Activated B cell treated with CpG ODN at 0.5 μM for 24 hours (primary cell): ENCODE measurements at places on chromosomes 2 and 18. TPM values are rescaled to one million over a fixed set of nuclear protein-coding genes. Genes with fewer than 3 reads are reported as not detected.

DNA sequence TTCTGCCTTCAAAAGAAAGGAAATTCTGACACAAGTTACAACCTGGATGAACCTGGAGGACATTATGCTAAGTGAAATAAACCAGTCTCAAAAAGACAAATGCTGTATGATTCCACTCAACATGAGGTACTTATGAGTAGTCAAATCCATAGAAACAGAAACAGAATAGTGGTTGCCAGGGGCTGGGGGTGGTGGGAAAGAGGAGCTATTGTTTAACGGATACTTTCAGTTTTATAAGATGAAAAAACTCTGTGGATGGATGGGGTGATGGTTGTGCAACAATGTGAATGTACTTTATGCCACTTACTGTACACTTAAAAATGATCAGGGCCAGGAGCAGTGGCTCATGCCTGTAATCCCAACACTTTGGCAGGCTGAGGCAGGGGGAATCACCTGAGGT, 15.4 kb downstream of the SLC35F5 start:
- H3K27ac ChIP-seq = no peak overlapping the region
- no peak for DNase-seq
- peaks cover 71% of the 10 kb centered on the region for H3K36me3 ChIP-seq
- peaks cover 3% of the 10 kb centered on the region for H3K4me1 ChIP-seq
- no peak overlapping the region for H3K4me3 ChIP-seq

The TMEM17 gene
- total RNA-seq = 0.12 TPM in 1 of 2 replicates, not detected in the other

GRCh38 chr18:2316751-2317696, 254.3 kb downstream of the METTL4 start:
- H3K4me3 ChIP-seq = no peak overlapping the region
- no peaks in the 10 kb centered on the region for H3K36me3 ChIP-seq
- H3K27ac ChIP-seq = no peak overlapping the region
- DNase-seq = no peak
- peaks cover 6% of the 10 kb centered on the region for H3K27me3 ChIP-seq

The ZNF512 gene
- total RNA-seq = 45.4 and 48.7 TPM in 2 replicates

GRCh38 chr2:55165626-55166025, 66.5 kb downstream of the CLHC1 start:
- no peaks in the 10 kb centered on the region for H3K27me3 ChIP-seq
- no peak overlapping the region for H3K4me3 ChIP-seq
- H3K4me1 ChIP-seq = no peaks in the 10 kb centered on the region
- DNase-seq = no peak

DNA sequence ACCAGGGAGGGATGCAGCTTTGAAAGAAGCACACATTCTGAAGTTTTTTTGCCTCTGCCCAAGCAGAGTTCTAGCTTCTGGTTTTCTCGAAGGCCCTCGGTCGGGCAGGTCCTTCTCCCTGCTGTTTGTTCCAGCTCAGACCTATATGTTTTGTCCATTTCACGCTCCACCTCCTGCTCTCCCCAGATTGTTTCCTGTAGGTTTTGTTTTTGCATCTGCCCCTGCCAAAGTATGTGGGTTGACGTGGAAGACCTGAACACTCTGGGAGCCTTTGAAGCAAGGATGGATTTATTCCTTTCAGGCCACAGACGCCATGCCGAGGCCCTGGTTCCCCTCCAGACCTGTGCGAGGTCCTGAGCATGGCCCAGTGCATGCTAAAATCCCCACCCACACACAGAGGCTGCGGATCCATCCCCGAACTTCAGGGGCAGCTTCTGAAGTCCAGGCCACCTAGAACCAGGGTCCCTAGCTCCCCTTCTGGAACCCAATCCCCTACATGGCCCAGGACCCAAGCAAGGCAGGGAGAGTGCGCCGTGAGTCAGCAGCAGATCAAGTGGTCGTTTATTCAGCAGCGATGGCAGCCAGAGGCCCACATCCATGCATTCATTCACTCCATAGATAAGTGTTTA, 205.4 kb downstream of the KLHL29 start:
- H3K4me3 ChIP-seq = no peak overlapping the region
- H3K27ac ChIP-seq = no peak overlapping the region
- DNase-seq = no peak
- H3K27me3 ChIP-seq = no peaks in the 10 kb centered on the region

DNA sequence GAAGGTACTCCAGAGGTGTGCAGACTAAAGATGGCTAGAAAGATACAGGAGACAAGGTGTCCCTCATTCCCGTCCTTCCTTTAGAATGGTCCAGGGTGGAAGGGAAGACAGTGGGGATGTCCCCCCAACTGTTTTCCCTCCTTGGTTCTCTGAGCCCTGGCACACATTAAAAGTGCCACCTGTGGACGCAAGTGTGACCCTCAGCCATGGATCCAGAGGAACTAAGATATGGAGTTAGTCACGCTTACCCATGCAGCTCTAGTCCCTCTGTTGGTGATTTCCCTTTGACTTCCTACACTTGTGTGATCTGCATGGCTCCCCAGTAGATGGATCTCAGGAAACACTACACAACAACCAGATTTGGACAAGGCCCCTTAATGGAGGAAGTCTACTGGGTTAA, 113.1 kb upstream of the SRD5A2 start:
- H3K4me1 ChIP-seq = no peaks in the 10 kb centered on the region
- no peak for DNase-seq
- H3K27ac ChIP-seq = no peak overlapping the region
- H3K36me3 ChIP-seq = peaks cover 13% of the 10 kb centered on the region
- H3K4me3 ChIP-seq = no peak overlapping the region
- no peaks in the 10 kb centered on the region for H3K27me3 ChIP-seq

GRCh38 chr18:64032312-64032711, 62.4 kb downstream of the SERPINB8 start:
- H3K27me3 ChIP-seq = no peaks in the 10 kb centered on the region
- H3K4me3 ChIP-seq = no peak overlapping the region
- DNase-seq = no peak
- peaks cover 9% of the 10 kb centered on the region for H3K4me1 ChIP-seq

DNA sequence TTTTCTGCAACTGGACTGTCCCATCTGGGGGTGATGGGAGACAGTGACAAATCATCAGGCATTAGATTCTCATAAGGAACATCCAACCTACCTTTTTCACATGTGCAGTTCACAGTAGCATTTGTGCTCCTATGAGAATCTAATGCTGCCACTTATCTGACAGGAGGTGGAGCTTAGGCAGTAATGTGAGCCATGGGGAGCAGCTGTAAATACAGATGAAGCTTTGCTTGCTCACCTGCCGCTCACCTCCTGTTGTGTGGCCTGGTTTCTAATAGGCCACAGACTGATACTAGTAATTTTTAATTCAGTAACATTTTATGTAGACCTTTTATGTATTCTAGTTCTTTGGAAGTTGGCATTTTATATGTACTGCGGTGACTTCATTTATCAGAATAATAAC, 180.1 kb upstream of the SPOPL start:
- peaks cover 5% of the 10 kb centered on the region for H3K4me1 ChIP-seq
- no peak for DNase-seq
- no peaks in the 10 kb centered on the region for H3K36me3 ChIP-seq
- no peaks in the 10 kb centered on the region for H3K27me3 ChIP-seq

DNA sequence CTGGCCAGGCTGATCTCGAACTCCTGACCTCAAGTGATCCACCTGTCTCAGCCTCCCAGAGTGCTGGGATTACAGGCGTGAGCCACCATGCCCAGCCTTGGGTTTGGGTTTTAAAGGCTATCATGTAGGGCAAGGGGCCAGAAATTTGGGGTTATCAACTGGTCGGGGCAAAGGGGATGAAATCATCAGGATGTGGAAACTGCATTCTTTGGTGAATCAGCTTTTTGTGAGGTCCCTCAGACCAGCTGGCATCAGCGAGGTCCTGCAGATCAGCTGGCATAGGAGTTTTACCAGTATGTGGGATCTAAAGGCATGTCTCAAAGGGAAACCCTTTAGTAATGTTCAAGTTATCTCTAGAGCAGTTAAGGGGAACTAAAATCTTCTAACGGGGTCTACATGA, 6.4 kb upstream of the GEMIN6 start:
- DNase-seq = no peak
- no peak overlapping the region for H3K4me3 ChIP-seq
- no peak overlapping the region for H3K27ac ChIP-seq
- no peaks in the 10 kb centered on the region for H3K36me3 ChIP-seq
- no peaks in the 10 kb centered on the region for H3K4me1 ChIP-seq
- peaks cover 7% of the 10 kb centered on the region for H3K27me3 ChIP-seq

DNA sequence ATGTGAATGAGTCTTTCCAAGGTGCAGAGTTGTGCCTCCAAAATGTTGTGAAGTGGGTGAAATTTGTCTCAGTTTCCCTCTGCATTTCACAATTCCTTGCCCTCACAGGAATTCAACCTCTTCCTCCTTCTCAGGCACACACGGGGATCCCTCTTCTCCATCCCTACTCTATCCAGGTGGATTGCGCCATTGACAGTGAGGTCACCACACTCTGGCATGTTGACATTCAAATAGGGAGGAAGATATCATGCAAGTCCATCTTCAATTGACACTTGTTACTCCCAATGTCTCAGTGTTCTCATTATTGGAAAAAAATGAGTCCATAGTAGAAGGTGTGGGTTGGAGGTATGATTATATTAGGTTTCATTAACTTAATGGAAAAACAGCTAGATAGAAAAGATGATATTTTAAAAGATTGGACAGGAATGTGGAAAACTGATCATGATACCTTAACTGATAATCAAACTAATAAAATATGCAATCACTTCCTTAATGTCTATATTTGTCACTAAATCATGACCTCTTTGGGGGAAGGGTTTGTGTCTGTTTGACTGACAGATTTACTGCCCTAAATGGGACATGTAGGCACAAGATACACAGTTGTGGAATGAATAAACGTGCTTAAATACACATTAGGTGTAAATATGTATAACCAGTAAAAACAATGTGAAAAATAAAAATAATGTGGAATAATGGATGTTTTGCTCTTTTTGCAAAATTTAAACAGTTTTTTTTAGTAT, 213.8 kb upstream of the SLC8A1 start:
- no peak overlapping the region for H3K4me3 ChIP-seq
- H3K27ac ChIP-seq = no peak overlapping the region
- no peak for DNase-seq
- no peaks in the 10 kb centered on the region for H3K36me3 ChIP-seq
- H3K4me1 ChIP-seq = no peaks in the 10 kb centered on the region

- peaks cover 3% of the 10 kb centered on the region for H3K4me1 ChIP-seq
- DNase-seq = no peak
- H3K36me3 ChIP-seq = no peaks in the 10 kb centered on the region
- no peak overlapping the region for H3K4me3 ChIP-seq
- no peak overlapping the region for H3K27ac ChIP-seq
These were observed 77.1 kb downstream of the SPATS2L start for GRCh38 chr2:200383380-200384110.

- H3K36me3 ChIP-seq = peaks cover 17% of the 10 kb centered on the region
- H3K4me3 ChIP-seq = no peak overlapping the region
- peaks cover 5% of the 10 kb centered on the region for H3K4me1 ChIP-seq
These were observed 64.0 kb downstream of the WDR7 start for GRCh38 chr18:56715121-56715520.

The IL1R1 gene
- total RNA-seq = not detected in 2 replicates

DNA sequence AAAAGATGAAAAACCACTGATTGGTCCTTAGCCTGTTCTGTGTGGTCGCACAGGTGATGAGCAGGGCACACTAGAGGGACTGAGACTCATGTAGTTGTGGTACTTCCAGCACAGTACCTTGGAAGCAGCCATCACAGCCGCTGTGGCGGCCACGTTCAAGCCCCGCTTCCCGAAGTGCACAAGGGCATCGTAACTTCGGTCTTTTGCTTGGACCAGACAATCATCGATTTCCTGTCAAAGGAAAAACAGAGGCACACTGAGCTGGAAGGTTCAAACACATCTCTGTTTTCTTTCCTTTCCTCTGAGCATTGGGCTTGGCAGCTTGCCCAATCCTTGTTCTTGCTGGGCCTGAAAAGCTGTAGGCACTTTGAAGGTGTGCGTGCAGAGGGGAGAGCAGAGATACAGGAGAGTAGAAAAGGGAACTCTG, 52.6 kb downstream of the MRPL35 start:
- no peak overlapping the region for H3K4me3 ChIP-seq
- H3K36me3 ChIP-seq = no peaks in the 10 kb centered on the region
- no peak overlapping the region for H3K27ac ChIP-seq
- H3K27me3 ChIP-seq = peaks cover 9% of the 10 kb centered on the region
- DNase-seq = no peak

DNA sequence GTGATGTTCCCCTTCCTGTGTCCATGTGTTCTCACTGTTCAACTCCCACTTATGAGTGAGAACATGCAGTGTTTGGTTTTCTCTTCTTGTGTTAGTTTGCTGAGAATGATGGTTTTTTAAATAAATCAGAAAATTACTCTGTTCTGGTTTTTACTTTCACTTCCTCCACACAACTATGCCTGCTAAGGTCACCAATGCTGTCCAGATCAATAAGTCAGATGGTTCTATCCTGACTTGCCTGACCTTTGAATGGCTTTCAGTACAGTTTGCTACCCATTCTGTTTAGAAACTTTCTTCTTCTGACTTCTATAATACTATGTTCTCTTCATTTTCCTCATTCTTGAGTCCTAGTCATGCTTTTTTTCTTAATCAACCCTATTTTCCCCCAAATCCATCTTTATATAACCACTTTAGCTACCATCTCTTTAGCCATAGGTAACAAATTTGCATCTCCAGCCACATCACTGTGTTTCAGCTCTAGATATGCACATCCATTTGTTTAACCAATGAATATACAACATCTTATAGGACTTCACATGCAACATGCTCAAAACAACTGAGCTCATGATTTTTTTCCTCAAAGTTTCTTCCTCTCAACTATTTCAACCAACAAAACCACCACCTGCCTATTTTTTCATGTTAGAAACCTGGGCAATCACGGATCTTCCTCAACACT, 58.8 kb upstream of the SLC38A11 start:
- H3K36me3 ChIP-seq = no peaks in the 10 kb centered on the region
- DNase-seq = no peak
- H3K4me3 ChIP-seq = no peak overlapping the region
- H3K4me1 ChIP-seq = no peaks in the 10 kb centered on the region
- H3K27me3 ChIP-seq = no peaks in the 10 kb centered on the region

The AMER3 gene
- not detected in 2 replicates for total RNA-seq

DNA sequence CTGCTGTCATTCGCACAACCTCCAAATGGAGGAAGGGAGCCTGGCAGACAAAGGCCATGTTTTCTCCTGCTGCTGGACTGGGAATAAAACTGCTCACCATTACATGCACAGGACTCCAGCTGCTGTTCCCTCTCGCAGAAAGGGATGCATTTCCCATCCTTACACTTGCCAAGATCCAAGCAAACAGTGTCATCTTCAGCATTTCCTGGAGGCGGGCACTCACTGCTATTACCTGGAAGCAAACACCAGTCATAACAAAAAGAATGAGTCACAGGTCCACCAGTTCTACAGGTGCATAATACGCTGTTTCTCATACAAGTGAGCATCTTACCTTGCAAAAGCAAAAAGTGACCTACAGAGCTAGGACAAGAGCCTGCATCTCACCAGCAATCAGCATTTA, 22.7 kb downstream of the IAH1 start:
- peak overlapping the region; percentile 24 for H3K27ac ChIP-seq
- H3K4me1 ChIP-seq = no peaks in the 10 kb centered on the region
- H3K27me3 ChIP-seq = no peaks in the 10 kb centered on the region
- DNase-seq = no peak
- no peak overlapping the region for H3K4me3 ChIP-seq

The KCNS3 gene
- 1.1 and 1.5 TPM in 2 replicates for total RNA-seq
